ENCODE measurements at places on chromosomes 16 and 17.
A peak's percentile ranks its signal among the peaks of the same experiment; 100 is the strongest.

GRCh38 chr16:30394592-30395154 lies 547 bp upstream of the ZNF48 start:
- DNase-seq: no peak

DNA sequence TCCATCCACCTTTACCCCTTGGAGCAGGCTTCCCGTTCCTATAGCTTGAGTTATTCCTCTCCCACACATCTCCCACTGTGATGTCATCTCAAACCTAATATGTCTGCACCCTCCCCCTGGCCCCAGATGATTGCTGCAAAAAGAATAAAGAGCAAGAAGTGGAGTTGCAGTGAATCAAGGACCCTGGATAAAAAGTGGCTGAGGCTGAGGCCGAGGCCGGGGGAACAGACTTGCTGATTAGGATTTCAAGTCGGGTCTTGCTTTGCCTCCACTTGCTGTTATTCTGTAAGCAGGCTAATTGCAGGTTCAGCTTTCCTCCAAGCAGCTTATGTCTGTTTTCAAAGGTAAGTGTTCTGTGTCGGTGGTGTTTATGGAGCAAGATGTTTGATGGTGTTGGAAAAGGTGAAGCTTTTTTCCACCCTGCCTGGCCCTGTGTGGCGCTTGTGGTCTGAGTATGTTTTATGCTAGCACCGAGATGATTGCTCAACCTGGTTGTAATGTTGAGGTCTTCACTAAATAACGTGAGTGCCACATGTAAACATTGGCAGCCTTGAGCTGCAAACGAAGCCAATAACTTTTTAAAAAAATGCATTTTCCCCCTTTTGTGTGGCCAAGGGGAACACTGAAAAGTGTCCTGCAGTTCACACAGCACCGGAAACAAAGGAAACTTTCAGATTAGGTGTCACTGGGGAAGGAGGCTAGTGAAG lies 15.4 kb downstream of the HS3ST3B1 start:
- no peak for DNase-seq

GRCh38 chr16:56673921-56674320 lies 4.3 kb downstream of the MT1H start:
- DNase-seq: no peak

DNA sequence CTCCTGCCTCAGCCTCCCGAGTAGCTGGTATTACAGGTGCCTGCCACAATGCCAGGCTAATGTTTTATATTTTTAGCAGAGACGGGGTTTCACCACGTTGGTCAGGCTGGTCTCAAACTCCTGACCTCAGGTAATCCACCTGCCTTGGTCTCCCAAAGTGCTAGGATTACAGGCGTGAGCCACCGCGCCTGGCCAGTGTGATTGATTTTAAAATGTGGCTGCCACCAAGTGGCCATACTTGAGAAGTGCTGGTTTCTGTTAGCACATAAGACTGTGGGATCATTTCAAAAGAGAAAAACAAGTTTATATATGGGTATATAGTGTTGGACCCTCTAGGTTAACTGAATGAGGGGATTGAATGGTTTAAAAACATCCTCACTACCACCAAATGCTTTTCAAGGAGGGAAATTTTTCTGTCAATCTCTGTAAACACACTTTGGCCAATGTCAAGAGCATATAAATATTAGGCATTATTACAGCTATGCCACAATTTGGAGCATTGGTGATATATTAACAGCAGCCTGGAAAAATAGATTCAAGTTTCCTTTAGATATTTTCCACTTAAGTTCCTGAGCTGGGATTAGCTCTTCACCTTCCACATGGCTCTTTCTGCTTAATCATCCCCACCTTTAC lies 13.5 kb upstream of the DHRS13 start:
- DNase-seq: no peak

DNA sequence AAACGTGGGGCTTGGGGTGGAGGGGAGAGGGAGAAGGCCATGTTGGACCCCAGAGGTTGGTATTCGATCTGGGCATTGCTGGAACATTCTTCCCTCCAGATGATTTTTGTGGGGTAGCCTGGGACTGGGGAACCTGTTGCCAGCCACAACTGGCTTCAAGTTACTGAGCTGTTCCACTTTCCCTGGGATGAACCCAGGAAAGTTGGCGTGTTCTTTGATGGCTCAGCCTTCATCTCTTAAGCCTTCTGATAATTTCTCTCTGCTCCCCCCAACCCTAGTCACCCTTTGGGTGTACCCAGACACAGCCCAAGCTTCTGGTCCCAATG lies 2.1 kb downstream of the TBX21 start:
- DNase-seq: no peak

- DNase-seq: no peak
Measured at GRCh38 chr17:9911089-9911488, 6.0 kb upstream of the RCVRN start.

DNA sequence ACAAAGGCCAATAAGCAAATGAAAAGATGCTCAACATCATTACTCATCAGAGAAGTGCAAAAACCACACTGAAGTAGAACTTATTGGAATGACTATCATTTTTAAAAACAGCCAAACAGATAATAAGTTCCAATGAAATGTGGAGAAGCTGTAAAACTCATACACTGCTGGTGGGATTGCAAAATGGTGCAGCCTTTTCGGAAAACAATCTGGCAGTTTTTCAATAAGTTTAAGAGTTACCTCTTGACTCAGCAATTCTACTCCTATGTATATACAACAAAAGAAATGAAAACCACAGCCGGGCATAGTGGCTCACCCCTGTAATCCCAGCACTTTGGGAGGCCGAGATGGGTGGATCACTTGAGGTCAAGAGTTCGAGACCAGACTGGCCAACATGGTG lies 49.3 kb downstream of the AKAP10 start:
- no peak for DNase-seq

GRCh38 chr17:19590451-19590850 lies 56.8 kb downstream of the SLC47A1 start:
- DNase-seq: no peak

DNA sequence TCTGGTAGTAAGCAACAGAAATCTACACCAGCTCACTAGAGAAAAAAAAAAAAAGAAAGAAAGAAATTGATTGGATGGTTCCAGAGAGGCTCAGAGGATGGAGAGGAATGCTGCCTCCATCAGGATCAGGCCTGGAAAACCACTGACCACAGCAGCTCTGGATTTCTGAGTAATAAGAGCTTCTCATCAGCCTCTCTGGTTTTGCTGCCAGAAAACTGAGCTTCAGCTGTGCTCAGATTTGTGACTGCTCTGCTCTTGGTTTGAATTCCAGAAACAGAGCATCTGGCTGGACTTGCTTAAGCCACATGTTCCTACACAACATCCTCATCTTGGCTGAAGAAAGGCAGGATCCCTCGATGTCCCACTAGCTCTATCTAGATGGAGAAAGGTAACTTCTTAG lies 25.9 kb downstream of the IRX6 start:
- DNase-seq: no peak

DNA sequence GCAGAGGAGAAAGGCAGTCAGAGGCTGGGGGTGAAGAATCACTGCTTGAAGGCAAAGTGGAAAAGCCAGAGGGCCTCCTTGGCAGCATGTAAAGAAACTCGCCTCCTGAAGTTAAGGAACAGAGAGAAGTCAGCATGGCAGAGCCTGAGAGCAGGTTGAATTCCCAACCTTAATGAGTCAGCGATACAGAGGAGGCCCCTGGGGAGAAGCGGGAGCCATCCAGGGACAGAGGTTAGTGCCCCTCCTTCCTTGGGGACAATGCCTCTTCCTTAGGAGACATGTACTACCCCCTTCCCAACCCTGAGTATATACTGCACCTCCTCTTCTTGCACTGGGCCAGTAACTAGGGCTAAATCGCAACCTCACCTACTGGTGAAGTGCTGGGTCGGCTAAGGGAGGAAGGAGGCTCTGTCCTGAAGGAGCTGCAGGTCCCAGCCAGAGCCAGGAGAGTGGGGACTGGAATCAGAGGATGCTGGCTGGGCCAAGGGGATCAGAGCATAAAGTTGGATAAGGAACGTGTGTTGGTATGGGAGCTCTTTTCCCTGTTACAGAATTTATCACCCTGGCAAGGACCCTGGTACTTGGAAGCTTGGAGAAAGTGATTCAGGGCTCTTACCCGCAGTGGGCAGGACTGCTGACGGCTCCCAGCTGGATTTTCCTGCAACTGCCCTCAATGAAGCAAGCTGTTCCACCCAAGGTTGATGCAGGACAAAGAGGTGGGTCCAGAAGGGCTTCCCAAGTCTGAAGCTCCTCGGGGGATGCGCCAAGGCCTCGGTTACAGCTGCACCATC lies 5.4 kb upstream of the AANAT start:
- no peak for DNase-seq

DNA sequence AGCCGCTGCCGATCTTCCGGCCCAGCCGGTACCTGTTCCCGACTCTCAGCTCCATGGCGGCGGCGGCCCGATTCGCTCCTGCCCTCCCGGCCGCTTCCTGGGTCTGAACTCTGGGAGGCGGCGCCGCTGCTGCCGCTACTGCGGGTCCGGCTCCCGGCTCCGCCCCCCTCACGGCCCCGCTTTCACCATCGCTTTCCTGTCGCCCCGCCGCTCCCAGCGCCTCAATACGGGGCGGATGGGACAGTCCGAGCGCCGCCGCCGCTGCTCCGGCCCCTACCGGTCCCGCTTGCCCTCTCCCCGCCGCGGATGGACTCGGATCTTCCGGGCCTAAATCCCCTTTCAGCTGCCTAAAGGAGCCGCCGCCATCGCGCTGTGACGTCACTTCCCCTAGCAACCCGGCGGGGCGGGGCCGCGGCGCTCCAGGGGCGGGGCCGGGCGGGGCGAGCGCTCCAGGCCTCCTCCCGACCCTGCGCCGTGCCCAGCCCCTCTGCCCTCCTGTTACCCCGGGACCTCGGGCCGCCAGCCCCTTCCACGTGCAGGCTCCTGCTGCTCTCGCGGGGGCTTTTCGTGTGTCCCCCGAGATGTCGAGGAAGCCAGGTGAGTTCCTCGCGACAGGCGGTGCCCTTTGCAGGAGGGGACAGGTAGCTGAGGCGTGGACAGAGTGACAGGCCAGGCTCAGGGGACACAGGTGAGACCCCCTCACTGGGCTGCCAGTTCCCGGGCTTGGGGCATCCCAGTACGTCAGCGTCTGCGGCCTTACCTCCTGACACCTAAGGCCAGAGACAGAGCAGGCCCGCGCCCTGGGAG lies at the start of gene CSNK1D:
Gene CSNK1D (minus strand): TSS at position 374 of the 807 bp plus-strand sequence. CDS start 319 bp downstream, at position 55.
- peak; percentile 96 for DNase-seq

DNA sequence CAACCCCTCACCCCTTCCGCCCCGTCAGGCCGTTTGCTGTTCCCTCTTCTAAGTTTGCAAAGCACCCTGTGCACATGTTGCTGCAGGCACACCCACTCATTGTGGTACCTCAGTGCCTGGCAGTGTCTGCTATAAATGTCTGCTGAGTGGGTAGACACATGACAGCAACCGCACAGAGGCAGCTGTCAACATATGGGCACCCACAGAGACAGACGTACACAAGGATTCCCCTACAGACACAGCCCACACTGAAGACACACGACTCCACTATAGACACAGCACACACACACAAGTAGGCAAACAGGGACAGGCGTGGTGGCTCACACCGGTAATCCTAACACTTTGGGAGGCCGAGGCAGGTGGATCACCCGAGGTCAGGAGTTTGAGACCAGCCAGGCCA lies 17.8 kb upstream of the CRK start:
- DNase-seq: no peak

- DNase-seq: peak; percentile 98
Measured at GRCh38 chr17:74744714-74745547, 3.5 kb upstream of the NHERF1 start.

- no peak for DNase-seq
Measured at GRCh38 chr16:85390511-85391174, 222.5 kb upstream of the GSE1 start.

DNA sequence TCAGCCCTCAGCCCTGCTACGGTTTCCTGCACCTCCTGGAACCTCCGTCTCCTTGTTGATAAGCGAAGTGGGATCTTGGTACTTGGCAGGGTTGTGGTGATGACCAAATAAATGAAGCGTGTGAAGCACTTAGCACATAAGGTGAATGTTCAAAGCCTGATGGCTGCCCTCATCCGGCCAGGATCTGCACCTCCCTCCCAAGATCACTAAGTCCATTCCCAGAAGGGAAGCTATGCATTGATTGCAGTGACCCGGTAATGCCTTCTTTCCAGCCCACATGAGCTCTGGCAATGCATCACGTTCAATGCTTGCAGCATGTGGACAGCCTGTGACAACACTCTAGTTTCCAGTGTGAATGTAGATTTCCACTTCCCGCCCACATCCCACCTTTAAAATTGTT lies 24.9 kb upstream of the RHOT1 start:
- no peak for DNase-seq

- no peak for DNase-seq
Measured at GRCh38 chr16:57131351-57131970, 39.1 kb downstream of the CPNE2 start.

- DNase-seq: no peak
Measured at GRCh38 chr17:73777131-73777449, 132.8 kb upstream of the SDK2 start.

DNA sequence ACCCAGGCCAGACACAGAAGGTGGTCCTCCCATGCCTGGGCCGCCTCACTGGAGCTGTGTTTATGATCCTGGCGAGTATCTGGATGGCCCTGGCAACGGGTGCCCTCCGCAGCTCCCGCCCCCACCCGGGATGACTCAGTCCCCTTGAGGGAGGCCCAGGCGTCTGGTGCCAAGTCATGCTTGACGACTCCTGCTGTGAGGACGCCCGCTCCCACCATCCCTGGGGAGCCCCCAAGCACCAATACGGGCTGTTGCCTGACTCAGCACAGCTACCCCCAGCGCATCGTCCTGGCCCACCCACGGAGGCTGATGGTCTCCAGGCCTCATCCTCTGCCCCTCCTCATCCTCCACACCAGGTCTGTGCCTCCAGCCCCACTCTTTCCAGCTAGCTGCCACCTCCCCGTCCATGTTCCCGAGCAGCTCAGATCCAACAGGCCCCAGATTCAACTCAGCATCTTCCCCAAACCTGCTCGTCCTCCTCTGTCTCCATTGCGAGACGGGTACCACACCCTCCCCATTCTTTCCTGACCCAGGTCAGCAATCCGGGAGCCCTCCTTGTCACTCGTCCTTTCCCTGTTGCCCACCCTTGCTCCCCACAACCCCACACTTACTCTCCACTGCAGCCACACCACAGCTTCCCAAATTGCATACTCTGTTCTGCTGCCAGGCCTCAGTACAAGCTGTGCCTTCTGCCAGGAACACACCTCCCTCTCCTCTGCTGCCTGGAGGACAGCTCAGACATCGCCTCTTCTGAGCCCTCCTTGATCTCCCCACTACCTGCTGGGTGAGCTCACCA lies 2.6 kb downstream of the CAMKK1 start:
- DNase-seq: no peak

GRCh38 chr17:66469890-66470289 lies 167.5 kb downstream of the PRKCA start:
- no peak for DNase-seq

All from stimulated activated effector memory CD8-positive, alpha-beta T cell treated with anti-CD3 and anti-CD28 coated beads, Interleukin-12 subunit alpha, Interleukin-12 subunit beta, amount 100 ng/mL, for 72 hours (primary cell).